ENCODE measurements at places on chromosomes 6 and 20.

GRCh38 chr6:80939898-80940297 lies 812.6 kb downstream of the TENT5A start:
- DNase-seq = no peak

GRCh38 chr20:37845241-37845681 lies 57.7 kb upstream of the VSTM2L start:
- no peak for DNase-seq

- no peak for DNase-seq
Measured at GRCh38 chr6:170308761-170309160, 2.2 kb downstream of the FAM120B start.

GRCh38 chr6:127192911-127193541 lies 73.6 kb upstream of the RNF146 start:
- DNase-seq = no peak

- no peak for DNase-seq
Measured at GRCh38 chr6:150667977-150668716, 68.5 kb downstream of the PLEKHG1 start.

DNA sequence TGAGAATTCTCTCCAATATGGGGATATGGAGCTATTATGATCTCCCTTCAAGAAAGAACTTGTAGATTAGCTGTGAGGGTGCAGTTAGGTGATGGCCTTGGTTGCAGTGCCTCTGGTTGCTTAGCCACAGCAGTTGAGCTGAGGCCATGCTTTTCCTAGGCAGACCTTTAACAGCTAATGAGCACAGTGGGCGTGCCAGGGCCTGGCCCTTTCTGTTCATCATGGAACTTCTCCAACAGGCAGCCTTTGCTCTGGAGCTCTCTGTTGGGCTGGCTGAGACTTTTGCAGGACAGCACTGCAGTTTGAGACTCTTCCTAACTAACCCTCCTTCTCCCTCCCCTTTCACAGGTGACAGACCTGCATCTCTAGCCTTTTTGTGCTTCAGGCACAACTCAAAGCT lies 39.7 kb upstream of the TMEM170B start:
- DNase-seq = no peak

DNA sequence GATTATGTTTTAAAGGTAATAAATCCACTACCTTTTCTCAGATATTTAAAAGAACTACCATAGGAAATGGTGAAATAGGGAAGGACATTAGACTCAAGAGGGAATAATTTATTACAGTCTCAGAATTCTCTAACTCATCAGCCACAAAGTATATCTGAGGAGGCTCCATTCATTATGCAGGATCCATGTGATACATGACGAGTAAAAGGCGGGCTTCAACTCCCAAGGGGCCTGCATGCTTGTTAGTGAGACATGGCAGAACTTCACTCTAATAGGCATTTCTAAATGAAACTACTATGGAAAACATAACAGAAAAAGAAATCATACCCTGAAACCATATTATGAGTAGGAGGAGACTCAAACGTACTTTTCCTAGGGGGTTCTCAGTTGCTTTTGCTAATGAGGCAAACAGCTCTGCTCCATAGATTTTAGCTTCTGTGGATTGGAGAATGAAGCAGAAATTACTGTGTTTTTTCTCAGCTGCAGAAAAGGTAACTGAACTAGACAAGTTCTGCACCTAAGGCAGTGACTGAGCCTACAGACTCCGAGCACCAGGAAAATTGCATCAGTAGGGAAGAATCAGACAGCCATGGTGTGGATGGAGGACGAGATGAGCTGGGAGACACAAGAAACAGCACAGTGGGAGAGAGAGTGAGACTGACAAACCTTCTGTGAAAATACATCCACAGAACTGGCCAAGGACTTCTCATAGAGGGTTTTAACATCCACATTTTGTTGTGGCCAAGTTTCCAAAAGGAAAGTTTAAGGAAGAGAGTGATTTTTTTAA lies 254.6 kb upstream of the PRDM1 start:
- no peak for DNase-seq

GRCh38 chr20:63274381-63275228 lies 2.0 kb downstream of the ARFGAP1 start:
- no peak for DNase-seq

DNA sequence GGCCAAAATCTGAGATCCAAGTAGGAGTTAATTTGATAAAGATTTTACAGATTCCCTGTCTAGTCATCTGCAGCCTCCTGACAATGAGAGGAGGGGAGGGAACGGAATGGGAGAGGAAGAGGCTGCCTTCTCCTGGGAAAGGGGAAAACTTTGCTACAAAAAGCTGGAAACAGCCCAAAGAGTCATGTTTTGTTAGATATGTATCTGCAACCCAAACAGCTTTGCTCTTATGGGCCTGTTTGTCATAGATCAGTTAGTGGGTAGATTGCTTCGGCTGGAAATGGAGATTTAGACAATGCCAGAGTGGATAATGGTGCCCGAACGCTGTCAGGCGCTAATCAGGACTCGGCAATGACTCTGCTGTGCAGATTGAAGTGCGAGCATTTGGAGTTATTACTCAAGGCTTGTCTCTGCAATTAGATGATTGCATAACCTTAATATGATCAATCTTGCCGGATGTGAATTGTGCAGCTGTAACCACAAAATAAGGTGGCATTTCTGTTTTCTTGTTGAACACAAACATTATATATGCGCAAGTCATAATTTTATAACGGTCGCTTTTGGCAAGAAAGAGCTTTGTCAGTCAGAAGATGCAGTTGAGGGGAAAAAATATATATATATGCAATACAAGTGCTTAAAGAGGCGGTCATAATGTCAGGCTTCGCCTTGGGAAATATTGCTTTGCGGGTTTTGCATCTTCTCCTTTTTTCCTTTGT lies 92.4 kb upstream of the MAFB start:
- DNase-seq = no peak

DNA sequence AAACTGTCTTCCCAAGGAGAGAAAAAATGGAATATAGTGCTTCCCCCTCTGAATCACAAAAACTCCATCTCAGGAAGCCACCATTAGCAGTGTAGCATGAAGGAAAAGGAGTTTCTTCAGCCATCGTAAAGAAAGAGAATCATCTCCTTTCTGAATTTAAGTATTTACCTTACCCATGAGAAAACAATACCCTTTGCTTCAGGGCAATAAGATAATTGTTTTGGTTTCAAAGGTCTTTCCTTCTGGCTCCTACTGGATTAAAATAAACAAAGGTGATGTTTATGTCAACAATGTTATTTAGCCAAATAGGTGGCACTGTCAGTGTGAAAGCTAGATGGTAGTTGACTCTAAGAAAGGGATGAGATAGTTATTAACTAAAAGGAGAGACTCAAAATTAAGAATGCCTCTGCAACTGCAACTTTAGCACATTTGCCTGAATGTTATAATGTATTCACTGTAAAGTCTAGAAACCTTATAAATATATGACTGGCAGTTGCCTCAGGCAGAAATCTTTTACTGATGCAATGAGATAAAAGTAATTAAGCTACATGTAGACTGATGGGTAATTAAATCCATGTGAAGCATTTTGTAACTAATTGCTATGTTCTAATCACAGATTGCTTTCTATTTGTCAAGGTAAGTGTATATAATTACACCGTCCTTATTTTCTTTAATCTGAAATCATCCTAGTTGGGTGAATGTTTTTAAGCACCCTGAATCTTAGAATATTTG lies 399.0 kb downstream of the CDKAL1 start:
- DNase-seq = no peak

- DNase-seq = no peak
Measured at GRCh38 chr20:52777171-52777570, 195.0 kb upstream of the TSHZ2 start.

DNA sequence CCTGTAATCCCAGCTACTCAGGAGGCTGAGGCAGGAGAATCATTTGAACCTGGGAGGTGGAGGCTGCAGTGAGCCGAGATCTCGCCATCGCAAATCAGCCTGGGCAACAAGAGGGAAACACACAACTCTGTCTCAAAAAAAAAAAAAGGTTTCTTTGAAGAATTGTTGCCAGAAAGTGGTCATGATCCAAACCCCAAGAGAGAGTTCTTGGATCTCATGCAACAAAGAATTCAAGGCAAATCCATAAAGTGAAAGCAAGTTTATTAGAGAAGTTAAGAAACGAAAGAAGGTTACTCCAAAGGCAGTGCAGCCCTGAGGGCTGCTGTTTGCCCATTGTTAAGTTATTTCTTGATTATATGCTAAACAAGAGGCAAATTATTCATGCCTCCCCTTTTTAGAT lies 14.5 kb upstream of the KIFC1 start:
- no peak for DNase-seq

GRCh38 chr20:44589537-44589936 lies 7.2 kb downstream of the PKIG start:
- DNase-seq = no peak

GRCh38 chr20:16043931-16044330 lies 529.3 kb downstream of the KIF16B start:
- no peak for DNase-seq

DNA sequence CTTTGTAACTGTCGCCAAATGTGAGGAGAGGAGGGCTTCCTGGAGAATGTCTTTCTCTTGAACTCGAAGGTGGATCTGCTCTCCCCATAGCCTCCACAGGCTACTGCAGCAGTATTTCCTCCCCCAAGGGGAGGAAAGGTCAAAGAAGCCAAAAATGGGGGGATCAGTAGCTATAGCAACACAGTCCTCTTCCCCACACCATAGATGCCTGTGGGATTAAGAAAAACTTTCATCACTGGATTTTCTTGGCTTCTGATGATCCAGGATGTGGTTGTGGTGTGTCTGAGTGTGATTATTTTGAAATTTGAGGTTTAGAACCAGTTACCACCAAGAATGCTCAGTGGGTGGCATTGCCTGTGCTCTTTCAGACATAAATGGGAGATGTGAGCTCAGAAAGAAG lies 140.1 kb upstream of the SPACA1 start:
- no peak for DNase-seq

DNA sequence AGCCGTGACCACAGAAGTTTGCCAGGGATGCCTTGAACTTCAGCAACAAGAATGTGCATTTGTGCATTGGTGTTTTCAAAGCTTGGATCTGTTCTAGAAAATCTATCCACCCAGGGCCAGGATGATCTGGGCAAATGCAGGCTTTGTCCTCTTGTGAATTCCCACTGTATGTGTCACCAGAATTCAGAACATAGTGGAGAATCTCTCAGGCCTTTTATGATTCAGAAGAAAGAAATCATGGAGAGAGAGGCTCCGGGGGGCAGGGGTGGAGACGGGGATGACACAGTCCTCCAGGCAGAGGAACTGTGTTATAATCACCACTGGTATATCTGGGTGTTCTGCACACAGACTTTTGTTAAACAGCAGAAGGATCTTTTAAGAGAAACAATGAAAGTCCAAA lies 304.1 kb downstream of the CDH4 start:
- DNase-seq = no peak

- DNase-seq = no peak
Measured at GRCh38 chr6:150764334-150765066, 101.0 kb upstream of the MTHFD1L start.

DNA sequence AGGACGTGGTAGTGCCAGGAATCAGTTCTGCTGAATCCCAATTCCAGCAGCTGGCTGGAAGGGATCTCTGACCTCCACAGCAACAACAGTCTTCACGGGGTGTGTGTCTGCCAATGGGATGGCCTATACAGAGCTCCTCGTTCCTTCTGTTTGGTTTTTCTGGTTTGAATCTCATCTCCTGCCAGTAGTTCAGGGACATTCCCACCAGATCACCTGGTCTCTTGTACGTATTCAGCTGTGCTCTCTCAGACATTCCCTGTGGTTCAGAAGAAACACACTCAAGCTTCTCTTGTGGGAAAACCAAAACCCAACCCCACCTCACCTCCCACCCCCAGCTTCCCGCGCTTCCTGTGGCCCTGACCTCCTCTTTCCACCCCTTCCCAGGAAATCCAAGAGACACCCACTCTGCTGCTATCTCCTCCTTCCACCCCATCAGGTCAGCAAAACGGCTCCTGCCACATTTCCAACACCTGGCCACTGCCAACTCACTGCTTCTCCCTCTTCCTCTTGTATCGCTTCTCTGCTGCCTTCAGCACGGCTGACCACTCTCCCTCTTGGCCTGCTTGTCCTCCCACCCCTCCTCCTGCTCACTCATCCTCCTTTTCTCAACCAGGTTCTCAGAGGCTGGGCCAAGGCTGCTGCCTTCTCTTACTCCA lies 63.3 kb upstream of the PTGIS start:
- DNase-seq = no peak

- DNase-seq = no peak
Measured at GRCh38 chr20:47360297-47361056, 4.0 kb upstream of the ZMYND8 start.

GRCh38 chr6:143549949-143550268 lies 38.4 kb upstream of the FUCA2 start:
- no peak for DNase-seq

- DNase-seq = no peak
Measured at GRCh38 chr20:30500829-30501440, 756.5 kb upstream of the DEFB115 start.

DNA sequence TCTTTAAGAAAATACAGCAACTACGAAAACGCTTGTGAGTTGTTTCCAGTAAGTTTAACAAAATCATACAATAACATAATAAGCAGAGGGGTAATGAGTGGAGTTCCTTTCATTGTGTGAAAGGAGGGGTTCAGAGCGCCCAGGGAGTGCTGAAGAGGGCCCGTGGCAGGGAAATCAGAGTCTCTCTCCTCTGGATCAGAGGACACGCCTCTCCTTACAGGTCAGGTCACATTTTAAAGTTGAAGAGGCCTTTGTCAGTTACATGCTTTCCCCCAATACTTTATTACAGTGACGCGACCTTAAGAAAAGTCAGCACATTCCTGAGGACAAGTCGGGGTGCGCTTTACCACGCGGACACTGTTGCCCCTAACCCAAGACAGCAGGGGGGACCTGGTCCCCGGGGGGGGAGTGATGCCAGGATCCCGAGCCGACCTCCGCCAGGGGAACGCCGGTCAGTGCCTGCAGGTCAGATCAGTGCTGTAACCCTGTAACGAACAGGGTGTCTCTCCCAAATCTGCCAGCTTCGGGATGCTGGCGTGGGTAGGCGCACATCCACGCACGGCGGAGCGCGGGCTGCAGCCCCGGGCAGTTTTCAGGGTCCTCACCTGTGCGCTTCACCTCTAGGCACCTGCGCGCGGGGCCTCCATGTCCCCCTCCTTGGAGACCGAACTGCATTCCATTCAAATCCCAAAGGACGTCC lies 848 bp downstream of the DACT2 start:
- no peak for DNase-seq

- no peak for DNase-seq
Measured at GRCh38 chr6:110053395-110054240, 75.5 kb downstream of the GPR6 start.

- DNase-seq = no peak
Measured at GRCh38 chr6:100595456-100595855, 130.7 kb upstream of the SIM1 start.

GRCh38 chr6:145483191-145483996 lies 251.9 kb downstream of the EPM2A start:
- DNase-seq = no peak

DNA sequence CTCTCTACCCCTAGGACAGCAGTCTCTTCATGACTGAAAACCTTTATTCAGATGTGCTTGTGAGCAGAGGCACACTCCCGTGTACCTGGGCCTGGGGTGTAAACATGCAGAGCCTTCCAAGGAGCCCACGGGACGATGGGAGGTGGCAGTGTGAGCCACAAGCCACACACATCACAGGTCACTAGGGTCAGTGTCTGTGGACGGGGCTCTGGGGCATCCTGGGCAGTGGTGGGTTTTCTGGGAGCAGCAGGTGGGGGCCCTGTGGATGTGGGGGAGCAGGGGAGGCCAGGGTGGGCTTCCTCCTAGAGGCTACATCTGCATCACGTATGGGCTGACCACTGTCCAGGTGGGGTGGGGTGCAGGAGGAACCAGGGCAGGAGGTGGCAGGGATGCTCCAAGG lies 16.7 kb upstream of the TTLL2 start:
- no peak for DNase-seq

- no peak for DNase-seq
Measured at GRCh38 chr6:45118754-45119153, 209.4 kb upstream of the RUNX2 start.
